ENCODE measurements at places on chromosomes 5 and 9. TPM values are rescaled to one million over a fixed set of nuclear protein-coding genes. Genes with fewer than 3 reads are reported as not detected.
A peak's percentile ranks its signal among the peaks of the same experiment; 100 is the strongest.

The PNPLA7 gene
- polyA plus RNA-seq = not detected

The PLEKHG4B gene
- polyA plus RNA-seq = not detected

The PCDHGB7 gene
- not detected for polyA plus RNA-seq

The OBP2B gene
- not detected for polyA plus RNA-seq

The DDX41 gene
- 47.6 TPM for polyA plus RNA-seq

- DNase-seq = no peak
These were observed 284.1 kb upstream of the PDE4D start for GRCh38 chr5:60177596-60177995.

DNA sequence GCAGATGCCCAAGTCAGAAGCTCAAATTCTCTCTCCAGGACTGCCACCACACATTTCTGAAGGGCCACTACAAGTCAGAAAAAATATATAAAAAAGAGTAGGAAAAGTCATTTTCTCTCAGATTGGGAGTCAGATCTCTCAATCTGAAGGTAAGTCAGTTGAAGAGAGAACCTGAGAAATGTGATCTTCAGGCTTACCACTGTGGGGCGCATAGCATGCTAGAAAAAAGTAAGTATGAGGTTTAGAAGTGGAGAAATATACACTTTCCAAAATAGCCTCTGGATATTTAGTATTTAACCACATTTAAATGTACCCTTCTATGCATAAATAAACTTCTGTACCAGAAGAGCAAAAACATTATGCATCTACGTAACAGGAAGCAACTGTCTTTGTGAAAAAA lies 800.7 kb upstream of the CTNND2 start:
- DNase-seq = no peak

GRCh38 chr5:40599676-40600075 lies 80.0 kb upstream of the PTGER4 start:
- DNase-seq = no peak

GRCh38 chr5:152349683-152350526 lies 55.2 kb downstream of the NMUR2 start:
- peak; percentile 15 for DNase-seq

GRCh38 chr9:85431339-85432102 lies 310.2 kb downstream of the AGTPBP1 start:
- no peak for DNase-seq

DNA sequence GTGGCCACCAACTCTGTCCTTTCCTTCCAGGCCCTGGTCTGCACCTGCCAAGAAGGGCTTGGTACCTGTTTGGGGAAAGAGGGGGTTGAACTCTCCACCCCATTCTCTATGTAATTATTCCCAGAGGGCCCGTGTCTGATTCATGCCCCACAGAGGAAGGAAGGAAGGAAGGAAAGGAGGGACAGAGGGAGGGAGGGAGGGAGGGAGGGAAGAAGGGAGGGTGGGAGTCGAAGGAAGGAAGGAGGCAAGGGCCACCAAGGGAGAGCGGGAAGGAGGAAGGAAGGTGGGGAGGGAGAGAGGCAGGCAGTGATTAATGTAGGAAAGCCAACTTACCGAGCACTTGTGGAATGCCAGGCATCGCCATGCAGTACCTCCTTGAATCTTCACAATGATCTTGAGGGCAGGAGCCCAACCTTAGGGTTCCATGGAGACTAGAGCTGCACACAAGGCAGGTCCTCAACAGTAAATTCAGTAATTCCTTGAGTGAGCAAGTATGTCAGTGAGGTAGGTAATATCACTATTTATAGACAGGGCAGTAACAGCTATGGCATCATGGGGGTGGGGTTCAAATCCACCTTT lies 75.8 kb downstream of the FGF18 start:
- DNase-seq = no peak
